Ascending aorta (tissue), 2 donors: ENCODE measurements at places on chromosomes 6 and 20.

DNA sequence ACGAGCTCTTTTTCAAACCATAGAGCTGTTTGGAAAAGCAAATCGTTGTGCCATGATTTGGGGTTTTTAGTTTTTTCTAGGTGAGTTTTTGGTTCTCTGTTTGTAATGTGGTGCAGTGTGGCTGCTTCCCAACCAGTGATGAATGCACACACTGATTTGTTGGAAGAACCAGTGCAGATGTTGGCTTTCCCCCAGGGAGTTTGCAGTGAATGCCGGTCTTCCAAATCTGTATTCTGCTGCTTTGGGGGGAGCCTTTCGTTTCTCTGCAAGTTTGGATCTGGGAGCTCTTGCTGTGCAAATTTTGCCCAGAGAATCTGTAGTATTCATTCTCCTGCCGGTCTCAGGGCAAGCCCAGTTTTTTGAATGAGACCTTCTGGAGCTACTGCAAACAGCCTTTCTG, 14.5 kb downstream of the HECA start:
- DNase-seq: no peak

- no peak for DNase-seq
Observed at GRCh38 chr20:49935746-49936152, 448 bp upstream of the RNF114 start.

DNA sequence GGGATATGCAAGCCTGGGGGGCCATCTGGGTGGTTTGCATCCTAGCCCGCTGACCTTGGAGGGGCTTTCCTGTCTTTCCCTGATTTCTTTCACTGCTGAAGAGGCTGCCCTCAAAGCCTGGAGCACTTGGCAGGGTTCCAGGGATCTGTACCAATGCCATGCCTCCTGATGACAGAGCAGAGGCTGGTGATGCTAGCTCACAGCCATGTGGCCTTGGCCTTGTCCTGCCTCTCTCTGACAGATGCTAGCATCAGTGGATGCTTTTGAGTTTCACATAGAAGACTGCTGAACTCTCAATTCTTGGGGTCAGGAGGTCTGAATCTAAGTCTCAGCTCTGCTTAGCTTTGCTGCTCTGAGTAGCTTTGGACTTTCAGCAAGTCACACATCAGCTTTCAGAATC, 21.9 kb upstream of the RREB1 start:
- no peak for DNase-seq

- DNase-seq: no peak
Observed at GRCh38 chr6:105485456-105485855, 82.6 kb upstream of the PREP start.

DNA sequence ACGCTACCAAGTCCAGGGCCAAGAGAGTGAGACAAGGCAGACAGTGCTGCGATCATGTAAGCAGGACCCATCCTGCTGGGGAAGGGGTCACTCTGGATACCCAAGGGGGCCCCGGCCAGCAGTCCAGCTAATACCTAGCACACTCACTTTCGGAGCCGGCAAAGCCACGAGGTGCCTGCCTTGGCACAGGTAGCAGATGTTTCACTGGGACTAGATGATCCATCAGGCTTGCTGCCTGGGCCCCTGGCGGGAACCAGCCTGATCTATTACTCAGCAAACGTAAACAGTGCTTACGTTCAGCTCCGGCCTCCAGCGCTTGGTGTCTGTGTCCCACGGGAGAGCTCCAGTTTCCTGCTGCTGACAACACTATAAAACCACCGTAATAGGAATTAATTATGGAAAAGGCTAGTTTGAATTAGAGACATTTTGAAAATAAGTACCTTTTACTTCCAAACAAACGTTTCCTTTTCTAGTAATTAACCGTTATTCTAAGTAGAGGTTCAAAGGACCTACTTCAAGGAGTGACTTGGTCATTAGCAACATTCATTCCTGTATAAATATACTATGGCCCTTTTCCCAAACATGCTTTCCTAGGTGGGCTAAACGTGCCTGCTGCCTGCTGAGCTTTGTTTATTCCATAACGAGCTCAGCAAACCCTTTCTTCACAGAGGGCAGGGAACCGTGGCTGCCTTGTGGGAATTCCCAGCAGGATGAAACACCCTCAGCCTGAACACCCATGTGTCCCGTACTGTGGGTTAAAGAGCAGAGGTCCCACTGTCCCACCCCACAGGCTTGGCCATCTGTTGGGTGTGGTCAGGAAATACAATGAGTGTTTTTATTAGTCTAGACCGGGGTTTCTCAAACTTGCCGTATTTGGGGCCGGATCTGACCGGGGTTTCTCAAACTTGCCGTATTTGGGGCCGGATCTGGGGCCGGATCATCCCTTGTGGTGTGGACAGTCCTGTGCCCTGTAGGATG, 18.4 kb downstream of the SLC22A23 start:
- peak; percentile 45 for DNase-seq

- no peak for DNase-seq
Observed at GRCh38 chr20:63173552-63174191, 42.3 kb downstream of the YTHDF1 start.

DNA sequence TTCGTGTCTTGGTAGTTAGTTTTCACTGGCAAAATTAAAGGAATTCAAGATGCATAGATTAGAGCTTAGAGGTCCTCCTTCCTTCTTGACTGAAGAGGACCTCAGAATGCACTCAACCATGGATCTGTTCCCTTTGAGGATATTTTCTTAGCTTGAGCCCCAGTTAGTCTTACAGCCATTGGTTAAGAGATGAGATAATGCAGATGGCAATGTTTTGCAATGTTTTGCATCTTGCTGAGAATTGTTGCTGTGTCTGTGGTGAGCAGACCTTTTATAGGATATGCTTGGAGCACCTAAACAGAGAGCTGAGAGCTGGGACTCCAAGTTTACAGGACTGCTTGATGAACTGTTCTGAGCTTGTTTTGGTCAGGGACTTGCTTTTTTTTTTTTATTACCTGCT, 107.5 kb downstream of the TMEM170B start:
- DNase-seq: no peak

- no peak for DNase-seq
Observed at GRCh38 chr6:125073071-125073470, 80.5 kb upstream of the TPD52L1 start.

- no peak for DNase-seq
Observed at GRCh38 chr6:104484626-104485025, 375.1 kb downstream of the HACE1 start.

DNA sequence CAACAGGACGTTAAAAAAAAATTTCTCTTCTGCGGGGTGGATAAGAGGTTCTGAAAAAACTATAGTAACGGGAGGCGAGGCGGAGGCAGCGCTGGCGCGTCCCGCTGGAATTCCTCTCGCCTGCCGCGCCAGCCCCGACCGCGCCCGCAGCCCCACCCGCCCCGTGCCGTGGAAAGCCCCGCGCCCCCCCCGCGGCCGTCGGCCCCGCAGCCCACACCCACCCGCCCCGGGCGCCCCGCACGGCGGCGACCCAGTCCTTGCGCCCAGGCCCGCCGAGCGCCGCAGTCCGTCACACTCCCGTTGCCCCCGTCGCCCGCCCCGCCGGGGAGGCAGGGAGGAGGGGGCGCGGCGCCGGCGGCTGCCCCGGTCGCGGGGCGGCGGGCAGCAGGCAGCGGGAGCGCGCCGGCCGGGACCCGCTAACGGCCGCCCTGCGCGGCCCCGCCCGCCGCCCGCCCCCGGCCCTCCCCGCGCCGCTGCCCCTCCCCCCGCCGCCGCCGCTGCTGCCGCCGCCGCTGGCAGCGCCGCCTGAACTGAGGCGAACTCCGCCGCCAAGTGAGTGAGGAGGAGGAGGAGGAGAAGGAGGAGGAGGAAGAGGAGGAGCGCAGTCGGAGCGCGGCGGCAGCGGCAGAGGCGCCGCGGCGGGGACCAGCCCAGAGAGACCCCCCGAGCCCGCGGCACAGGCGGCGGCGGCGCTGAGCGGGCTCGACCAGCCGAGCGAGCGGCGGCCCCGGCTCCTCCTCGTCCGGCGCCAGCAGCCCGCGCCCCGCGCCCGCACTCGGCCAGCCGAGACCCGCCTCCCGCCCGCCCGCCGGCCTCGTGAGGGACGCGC, at the start of gene QKI:
Gene QKI, plus strand, starts transcription at position 602 of the 829 bp plus-strand sequence. CDS start 476 bp downstream, outside the sequence.
- no peak for DNase-seq

DNA sequence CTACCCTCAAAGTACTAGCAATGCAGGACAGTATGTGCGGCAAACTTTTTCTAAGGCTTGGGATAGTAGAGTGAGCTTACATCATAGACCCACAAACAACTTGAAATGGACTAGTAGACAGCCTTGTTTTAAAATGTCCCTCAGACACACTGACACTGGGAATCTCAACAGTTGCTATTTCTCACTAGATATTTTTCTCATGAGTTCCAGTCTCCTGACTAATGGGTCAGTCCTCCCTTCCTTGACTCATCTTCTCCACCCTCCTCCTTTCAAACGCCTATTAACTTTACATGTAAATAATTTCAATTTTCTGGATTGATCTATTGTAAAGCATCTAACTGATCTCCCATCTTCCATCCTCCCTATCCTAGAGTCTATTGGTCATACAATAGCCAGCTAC, 308.3 kb upstream of the PREP start:
- no peak for DNase-seq

GRCh38 chr6:102549221-102549874, 1155.8 kb downstream of the GRIK2 start:
- DNase-seq: no peak

DNA sequence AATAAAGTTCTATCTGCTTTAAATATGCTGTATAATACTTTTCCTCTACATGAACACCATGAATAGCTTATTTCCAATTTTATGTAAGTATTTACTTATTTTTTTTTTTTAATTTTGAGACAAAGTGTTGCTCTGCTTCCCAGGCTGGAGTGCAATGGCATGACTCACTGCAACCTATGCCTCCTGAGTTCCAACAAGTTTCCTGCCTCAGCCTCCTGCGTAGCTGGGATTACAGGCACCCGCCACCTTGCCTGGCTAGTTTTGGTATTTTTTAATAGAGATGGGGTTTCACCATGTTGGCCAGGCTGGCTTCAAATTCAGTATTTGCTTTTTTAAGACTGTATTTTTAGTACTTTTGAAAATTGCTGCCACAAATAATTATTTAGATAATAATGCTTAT, 1365.9 kb downstream of the GRIK2 start:
- DNase-seq: no peak

GRCh38 chr20:22525069-22525820, 59.1 kb downstream of the FOXA2 start:
- no peak for DNase-seq

GRCh38 chr20:38859070-38859690, 53.7 kb downstream of the PPP1R16B start:
- DNase-seq: no peak

DNA sequence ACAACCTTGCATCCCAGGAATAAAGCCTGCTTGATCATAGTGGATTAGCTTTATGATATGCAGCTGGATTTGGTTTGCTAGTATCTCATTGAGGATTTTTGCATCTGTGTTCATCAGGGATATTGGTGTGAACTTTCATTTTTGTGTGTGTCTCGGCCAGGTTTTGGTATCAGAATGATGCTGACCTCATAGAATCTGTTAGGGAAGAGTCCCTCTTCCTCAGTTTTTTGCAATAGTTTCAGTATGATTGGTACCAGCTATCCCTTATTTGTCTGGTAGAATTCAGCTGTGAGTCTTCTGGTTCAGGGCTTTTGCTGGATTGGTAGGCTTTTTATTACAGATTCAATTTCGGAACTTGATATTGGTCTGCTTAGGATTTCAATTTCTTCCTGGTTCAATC, 132.5 kb downstream of the ZFAND3 start:
- DNase-seq: no peak

DNA sequence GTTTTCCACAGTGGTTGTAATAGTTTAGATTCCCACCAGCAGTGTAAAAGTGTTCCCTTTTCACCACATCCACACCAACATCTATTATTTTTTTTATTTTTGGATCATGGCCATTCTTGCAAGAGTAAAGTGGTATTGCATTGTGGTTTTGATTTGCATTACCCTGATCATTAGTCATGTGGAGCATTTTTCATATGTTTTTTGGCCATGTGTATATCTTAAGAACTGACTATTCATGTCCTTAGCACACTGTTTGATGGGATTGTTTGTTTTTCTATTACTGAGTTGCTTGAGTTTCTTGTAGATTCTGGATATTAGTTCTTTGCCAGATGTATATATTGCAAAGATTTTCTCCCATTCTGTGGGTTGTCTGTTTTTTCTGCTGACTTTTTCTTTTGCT, 820.1 kb downstream of the TENT5A start:
- no peak for DNase-seq
